ENCODE measurements at places on chromosomes 16 and 17. TPM values are rescaled to one million over a fixed set of nuclear protein-coding genes. Genes with fewer than 3 reads are reported as not detected.

GRCh38 chr17:49341356-49341755 is 20.7 kb downstream of the ZNF652 start:
- no peak for DNase-seq

The HAS3 gene
- total RNA-seq, result 0.86 TPM

- DNase-seq, result no peak
Measured at GRCh38 chr16:57301126-57301817, 16.8 kb upstream of the PLLP start.

The SLC12A3 gene
- total RNA-seq, result not detected

DNA sequence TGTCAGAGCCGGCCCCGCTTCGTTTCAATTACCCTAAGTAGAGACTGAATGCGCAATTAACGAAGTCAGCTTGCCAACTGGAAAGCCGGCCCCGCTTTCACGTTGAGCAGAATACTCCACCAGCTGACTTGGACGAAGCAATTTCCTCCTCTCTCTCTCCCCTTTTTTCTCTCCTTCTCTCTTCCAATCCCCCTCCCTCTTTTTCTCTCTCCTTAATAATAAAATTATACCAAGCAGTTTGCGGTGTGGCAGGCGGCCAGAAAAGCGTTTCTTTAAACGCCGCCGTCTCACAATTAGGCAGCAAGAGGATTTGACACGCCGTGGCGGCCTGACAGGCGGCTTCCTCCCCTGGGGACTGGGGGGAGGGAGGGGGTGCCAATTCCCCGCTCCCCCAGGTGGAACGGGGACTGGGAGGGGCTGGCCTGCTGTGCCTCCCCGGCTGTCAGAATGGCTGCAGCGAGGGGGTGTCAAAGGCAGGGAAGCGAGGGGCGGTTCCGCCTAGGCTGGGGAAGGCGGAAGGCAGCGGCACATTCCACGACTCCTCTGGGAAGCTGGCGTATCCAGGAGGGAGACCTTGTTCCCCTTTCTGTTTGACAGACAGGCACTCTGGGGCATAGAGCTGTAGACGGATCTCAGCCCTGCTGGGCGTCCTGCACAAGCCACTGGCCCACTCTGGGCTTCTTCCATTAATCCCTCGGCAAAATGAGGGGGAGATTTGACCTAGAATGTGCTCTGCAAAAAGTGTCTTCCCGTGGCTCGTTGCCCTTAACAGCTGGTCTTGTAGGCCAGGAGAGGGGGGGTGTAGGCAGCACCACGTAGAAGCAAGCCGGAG is 52.7 kb downstream of the SREBF1 start:
- DNase-seq, result peak; percentile 49

The BCO1 gene
- not detected for total RNA-seq

DNA sequence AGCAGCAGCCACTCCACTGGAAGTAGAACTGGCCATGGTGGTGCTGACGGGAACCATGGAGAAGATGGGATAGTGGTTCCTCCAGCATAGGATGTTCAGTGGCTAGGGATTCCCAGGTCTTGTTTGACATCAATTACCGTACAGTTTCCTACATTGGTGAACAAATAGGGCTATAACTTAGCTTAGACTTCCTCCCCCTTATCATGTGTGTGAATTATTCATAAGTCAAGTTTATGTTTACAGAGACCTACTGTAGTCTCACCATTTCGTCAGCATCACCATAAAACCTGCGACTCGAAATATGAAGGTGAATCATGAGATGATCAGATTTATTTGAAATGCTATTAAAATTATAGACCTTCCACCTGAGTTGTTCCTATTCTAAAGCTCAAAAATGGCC is 1.2 kb downstream of the KRTAP2-3 start:
- DNase-seq, result no peak

DNA sequence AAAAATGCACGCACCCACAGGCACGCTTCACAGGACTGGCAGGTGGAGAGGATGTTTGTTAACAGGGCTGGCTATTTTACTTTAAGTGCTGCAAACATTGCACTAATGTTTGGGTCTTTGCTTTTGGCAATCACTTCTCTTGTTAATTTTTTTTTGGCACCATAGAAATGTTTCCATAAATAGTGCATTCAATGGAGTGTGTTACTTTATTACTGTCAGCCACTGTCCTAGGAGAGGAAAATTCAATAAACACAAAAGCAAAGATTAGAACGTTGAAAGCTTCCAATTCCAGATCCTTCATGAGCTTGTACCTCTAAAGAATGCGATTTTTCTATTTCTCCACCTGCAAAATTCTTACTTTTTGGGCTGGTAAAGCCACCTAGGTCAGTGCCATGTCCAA is 743.5 kb downstream of the WWOX start:
- no peak for DNase-seq

DNA sequence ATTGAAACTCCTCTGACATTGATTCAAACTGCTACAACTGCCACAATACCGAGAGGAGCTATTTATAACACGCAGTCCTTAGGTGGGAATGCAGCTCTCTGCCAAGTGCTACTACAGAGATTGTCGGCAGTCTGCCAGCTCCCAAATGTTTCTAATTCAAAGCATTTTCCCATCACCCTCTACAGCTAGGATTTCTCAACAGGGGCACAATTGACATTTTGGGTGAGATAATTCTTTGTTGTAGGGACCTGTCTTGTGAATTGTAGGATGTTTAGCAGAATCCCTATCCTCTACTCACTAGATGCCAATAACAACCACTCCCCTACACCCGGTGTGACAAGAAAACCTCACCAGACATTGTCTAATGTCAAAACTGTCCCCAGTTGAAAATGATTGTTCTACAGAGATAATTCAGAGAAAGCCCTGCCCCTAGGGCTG is 7.8 kb upstream of the N4BP1 start:
- no peak for DNase-seq
